HEK293T (cell line): ENCODE measurements at places on chromosomes 6 and 20.

DNA sequence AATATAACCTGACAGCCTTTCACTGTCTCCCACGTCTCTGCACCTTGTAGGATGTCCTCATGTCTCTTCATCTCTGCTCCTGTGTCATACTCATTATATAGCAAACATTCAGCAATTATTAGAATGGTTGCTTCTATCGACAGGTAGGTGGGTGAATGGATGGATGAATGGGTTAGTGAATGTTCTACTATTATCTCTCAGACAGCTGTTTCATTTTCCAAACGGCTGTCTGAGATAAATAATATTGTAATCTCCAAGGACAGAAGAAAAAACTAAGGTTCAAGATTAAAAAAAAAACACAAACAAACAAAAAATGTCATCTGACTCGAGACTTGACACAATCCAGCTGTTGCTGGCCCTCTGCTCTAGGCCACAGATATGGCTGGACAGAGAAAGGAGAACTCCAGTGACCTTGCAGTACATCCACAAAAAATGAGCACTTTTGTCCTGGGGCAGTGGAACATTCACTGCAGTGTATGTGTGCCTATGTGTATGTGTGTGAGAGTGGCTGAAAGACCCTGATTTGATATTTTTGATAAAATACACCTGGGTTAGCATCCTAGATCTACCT lies 2.1 kb downstream of the HNF4A start:
- no peak for DNase-seq

GRCh38 chr6:152070556-152070955 lies 263.1 kb downstream of the ESR1 start:
- no peak for DNase-seq

DNA sequence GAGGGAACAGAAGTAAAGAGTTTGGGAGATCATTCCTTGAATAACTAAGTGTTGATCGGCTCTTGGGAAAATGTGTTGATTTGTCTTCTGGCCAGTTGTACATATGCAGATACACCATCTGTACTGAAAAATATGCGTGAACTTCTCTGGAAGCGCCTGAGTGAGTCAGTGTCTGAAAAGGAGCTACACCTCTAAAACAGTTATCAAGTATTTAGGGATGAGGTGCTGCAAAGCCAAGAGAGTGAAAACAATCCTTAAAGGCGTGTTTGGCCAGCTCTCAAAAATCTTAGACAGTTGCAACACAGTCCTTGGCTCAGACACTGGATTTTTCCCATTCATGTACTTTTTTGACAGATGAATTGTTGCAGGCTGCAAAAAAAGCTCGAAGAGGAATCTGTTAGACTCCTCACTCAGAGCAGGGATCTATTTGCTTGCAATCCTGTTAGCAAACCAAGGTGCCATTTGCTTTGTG lies 61.3 kb downstream of the BMP6 start:
- DNase-seq, result no peak

DNA sequence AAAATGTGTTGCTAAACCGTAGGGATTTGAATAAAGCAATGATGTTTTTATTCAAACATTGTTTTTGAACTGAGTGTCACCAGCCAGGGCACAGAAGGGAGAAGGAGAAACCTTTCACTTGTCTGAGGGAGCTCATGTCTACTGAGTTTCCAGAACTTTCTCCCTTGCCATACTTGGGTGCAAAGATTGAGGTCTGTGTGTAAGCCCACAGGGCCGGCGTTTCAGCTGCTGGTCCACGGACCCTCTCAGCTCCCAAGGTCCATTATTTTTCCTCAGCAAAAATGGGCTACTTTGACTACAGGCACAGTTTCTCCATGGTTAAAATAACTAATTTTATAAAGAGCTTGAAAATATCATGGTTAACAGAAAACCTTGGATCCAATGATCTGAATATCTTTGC lies 32.6 kb downstream of the PSMG4 start:
- no peak for DNase-seq

GRCh38 chr20:32586291-32586690 lies 1.2 kb upstream of the NOL4L start:
- no peak for DNase-seq

- DNase-seq, result no peak
Measured at GRCh38 chr6:106247293-106247692, 78.3 kb downstream of the ATG5 start.

DNA sequence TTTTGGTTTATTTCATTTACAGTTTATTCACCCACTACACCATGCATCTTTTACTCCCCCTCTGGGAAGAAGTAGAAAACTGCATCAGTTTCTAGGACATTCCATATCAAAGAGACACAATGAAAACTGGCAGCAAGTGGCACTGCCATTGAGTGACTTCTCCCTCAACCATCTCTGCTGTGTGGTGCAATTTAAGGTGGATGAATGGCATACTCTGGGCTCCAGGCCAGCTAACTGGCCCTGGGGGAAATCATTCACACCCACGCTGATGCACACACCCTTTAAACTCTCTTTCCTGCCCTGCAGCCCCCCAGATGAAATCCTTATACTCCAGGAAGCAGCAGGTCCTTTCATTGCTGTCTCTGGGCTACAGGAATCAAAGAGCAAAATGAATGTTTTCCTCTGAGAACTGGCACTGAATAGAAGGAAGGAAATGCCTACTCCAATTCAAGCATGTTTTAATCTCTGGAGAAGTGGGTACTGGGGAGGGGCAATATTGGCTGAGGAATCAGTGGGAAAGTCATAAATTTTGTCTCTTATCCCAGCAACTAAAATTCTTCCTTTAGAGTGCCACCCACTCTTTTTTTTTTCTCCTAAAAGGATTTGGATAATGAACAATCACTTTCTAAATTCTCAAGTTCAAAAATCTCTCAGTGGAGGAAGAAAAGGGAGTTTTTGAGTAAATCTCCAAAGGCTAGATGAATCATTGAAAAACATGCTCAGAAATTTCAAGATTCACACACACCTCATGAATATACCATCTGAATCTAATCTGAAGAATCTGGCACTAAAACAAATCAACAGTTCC lies 16.9 kb upstream of the RFPL4B start:
- no peak for DNase-seq

- no peak for DNase-seq
Measured at GRCh38 chr6:36642913-36643817, 35.3 kb upstream of the CDKN1A start.

- DNase-seq, result no peak
Measured at GRCh38 chr6:134077301-134077700, 24.9 kb upstream of the SLC2A12 start.

GRCh38 chr6:148345578-148345977 lies 2.9 kb downstream of the SASH1 start:
- no peak for DNase-seq

DNA sequence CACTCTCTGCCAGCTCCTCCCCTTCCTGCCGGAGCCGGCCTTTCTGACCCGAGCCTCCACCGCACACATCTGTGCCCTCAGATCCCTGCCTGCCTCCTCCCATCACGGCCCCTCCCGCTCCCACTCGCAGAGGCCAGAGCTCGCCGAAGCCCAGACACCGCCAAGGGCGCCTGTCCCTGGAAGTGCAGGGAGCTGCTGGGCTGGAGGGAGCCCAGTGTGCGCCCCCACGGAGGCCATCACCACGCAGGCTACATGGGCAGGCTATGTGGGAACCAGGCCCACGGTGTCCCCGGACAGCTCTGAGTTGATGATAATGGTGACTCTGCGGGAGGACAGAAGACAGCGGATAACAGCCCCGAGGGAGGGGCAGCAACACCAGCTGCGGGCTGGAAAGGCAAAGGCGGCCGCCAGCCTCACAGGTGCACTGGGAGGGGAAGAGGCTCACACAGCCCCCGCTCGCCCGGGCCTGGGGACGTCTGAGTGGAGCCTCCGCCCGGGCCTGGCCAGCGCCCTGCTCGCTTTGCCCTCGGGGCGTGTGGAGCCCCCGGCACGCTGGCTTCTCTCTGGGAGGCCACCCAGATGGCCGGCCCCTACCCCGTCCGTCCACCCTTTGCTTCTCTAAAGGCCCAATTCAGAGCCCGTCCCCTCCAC lies 154.9 kb downstream of the DLL1 start:
- DNase-seq, result no peak

DNA sequence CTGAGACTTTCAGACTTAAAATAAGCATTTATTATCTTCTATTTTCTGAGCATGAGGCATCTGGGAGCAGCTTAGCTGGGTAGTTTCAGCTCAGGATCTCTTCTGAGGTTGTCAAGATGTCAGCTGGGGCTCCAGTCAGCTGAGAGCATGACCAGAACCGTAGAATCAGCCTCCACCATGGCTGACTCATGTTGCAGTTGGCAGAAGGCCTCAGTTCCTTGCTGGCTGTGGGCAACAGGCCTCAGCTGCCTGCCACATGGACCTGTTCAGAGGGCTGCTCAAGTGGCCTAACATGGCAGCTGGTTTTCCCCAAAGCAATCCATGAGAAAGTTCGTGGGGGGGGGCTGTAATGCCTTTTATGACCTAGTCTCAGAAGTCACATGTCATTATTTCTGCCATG lies 142.3 kb downstream of the LY86 start:
- no peak for DNase-seq

- DNase-seq, result no peak
Measured at GRCh38 chr6:52552278-52552643, 24.6 kb downstream of the TRAM2 start.

GRCh38 chr20:47479093-47479492 lies 22.6 kb upstream of the NCOA3 start:
- DNase-seq, result no peak

- DNase-seq, result no peak
Measured at GRCh38 chr6:16163066-16163465, 34.2 kb downstream of the MYLIP start.

DNA sequence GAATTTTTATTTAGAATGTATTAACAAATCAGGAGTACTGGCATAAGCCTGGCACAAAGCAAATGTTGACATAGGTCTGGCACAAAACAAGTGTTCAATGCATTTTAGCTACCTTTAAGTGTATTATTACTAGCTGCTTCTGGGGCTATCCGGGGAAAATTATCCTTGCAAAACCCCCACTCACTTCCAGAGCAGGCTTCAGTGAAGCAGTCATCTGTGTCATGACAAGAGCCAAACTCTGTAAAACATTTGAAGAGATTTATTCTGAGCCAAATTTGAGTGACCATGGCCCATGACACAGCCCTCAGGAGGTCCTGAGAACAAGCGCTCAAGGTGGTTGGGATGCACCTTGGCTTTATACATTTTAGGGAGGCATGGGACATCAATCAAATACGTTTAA lies 6.4 kb upstream of the TRIM38 start:
- no peak for DNase-seq

GRCh38 chr6:73452107-73452461 lies at the start of gene CGAS:
Gene CGAS (minus strand): TSS chr6:73452297. CDS start chr6:73452181, 116 bp downstream.
- DNase-seq, result no peak

DNA sequence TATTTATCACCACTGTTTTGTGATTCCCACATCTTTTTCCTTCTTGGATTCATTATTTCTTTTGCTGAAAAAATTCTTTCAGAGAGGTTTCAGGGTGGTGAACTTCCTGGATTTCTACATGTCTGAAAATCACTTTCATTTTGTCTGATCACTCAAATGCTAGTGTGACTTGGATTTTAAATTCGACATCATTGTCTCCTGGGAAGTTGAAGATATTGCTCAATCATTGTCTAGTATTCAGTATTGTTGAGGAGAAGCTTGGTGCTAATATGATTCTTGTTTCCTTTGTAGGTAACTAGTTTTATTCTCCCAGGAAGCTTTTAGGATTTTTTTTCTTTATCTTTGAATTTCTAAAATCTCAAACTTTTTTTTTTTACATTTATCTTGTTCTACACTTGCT lies 45.0 kb downstream of the DNAH8 start:
- no peak for DNase-seq

DNA sequence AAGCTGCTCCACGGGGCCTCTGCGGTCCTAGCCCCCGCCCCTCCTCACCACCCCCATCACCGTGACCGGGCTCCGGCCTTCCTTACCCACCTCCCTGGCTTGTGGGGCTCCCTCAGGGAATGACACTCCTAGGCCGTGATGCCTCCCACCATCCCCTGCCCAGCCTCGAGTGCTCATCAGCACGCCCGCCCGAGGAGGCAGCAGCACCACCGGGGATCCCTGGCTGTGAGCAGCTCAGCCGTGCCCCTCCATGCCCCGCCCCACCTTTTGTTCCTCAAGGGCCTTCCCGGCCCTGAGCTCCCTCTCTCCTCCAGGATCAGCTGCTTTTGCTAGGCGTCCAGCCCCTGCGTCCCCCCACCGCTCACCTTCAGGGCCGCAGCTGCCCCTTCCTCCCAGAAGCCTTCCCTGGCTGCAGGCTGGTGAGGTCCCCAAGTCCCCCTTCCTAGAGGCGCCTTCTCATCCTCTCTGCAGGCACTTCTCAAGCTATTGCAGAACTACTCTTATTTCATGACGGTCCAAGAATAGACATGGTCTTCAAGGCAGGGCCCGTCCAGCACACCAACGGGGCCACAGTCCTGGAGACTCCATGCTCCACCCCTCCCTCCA lies 3.0 kb downstream of the FNDC11 start:
- no peak for DNase-seq
